ENCODE measurements at places on chromosomes 3 and 15.

GRCh38 chr3:168341192-168341815 lies 245.6 kb upstream of the GOLIM4 start:
- DNase-seq: no peak

GRCh38 chr3:16881896-16882630 lies 2.7 kb upstream of the PLCL2 start:
- DNase-seq: no peak

DNA sequence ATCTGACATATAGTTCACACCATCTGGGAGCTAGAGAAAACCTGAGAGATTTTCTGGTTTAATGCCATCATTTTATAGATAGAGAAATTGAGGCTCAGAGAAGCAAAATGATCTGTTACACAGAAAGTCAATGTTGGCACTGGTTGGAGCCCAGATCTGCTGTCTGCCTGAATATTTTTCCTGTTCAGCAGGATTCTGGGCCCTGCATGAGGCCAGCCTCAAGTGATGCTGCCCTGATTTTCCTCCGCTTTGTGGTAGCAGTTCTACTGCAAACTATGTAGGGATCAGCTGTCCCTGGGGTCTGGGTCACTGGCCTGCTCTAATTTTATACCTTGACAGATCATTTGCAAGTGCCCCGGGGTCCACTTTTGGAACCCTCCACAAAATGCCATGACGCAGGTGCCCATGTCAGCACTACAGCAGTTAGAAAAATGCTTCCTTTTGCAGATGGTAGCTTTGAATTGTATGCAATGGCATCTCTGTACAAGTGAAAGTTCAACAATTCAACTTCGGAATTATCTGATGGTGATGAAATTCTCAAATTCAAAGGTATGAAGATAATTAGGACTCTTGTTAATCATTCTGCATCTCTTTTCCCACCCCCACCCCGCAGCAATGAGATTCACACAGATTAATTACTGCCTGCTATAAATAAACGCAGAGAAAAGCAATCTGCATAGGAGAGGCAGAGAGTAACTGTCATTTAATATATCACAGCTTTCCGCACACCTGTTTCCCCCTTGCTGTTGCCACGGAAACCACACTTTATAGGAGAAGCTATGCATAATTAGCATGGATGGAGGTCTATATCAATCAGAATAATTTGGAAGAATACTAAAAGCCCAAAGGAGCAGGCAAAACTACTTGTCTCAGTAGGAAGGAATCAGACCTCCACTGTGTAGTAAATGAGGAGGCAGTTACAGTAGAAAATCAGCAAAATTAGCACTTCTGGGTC lies 222.6 kb downstream of the PDCD6IP start:
- no peak for DNase-seq

- DNase-seq: no peak
Measured at GRCh38 chr15:38182900-38183299, 69.7 kb upstream of the SPRED1 start.

DNA sequence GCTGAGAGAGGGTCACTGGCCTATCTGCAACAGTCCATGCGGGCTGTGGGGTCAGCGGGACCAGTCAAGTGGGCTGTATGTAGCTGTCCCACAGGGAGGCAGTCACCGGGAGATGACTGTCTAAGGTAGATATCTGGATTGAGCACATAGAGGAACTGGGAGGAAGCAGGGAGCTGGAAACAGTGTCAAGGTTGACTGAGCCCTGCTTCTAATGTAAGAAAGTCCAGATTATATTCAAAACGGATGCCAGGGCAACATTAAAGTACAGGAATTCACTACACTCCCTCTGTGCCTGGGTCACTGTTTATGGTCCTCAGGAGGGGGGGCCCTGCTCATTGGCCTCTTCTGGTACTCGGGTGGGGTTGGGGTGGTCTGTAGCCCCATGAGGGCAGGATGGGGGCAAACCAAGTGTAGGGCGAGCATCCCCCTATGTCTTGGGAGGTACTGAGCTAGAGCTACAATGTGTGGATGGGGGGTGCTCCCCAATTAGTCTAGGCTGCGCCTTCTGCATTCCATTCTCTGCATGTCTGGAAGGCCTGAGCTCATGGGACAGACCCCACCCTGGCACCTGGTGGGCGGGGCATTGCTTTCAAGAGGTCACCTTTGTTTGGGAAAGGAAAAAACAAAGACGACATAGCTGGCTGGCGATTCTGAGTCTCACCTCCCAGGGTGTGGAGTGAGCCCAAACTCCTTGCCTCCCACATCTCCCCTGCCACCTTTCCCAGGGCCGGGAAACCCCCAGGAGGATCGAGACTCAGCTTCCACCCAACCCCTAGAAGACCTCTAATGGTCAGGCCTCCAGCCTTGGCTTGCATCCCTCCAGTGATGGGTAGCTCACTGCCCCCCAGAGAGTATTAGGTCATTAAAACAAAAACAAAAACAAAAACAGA lies 45.1 kb upstream of the C15orf39 start:
- no peak for DNase-seq

- DNase-seq: no peak
Measured at GRCh38 chr15:37773111-37773860, 161.2 kb upstream of the TMCO5A start.

DNA sequence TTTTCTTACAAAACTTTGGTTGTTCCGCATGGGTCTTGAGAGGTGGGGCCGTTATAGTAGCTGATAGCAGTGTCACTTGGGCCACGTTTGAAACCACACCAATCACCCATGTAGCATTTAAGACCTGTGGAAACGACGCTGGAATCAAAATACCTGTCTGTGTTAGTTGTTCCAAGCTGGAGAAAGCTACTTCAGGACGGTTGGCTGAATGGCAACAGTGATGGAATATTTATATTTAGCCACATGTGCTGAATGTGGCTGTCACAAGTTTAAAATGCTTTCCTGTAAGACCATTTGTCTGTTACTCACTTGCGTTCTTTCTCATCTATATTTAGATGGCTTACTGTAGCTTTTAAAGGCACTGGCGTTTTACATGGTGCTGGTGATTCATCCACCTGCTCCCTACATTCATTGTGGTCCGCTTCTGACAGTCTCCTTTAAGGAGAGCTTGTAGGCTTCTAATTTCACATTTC lies 1.4 kb downstream of the DNAJA4 start:
- DNase-seq: no peak

DNA sequence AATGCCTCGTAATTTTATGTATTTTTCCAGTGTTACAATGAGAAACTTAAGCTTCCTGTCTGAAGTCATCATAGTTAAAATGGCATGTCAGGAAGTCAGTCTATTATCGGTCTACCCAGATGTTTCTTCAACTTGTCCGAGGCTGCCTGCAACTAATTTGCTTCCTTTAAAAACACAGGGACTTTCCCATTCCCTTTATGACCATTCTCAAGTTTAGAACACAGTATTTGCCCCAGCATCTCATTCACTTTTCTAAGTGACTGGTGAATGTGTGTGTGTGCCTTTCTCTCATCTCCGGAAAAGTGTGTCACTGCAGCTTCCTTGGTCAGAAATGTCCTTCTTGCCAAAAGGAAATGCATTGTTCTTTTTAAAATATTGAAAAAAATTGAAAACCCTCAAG lies 466.6 kb downstream of the RAP2B start:
- no peak for DNase-seq

DNA sequence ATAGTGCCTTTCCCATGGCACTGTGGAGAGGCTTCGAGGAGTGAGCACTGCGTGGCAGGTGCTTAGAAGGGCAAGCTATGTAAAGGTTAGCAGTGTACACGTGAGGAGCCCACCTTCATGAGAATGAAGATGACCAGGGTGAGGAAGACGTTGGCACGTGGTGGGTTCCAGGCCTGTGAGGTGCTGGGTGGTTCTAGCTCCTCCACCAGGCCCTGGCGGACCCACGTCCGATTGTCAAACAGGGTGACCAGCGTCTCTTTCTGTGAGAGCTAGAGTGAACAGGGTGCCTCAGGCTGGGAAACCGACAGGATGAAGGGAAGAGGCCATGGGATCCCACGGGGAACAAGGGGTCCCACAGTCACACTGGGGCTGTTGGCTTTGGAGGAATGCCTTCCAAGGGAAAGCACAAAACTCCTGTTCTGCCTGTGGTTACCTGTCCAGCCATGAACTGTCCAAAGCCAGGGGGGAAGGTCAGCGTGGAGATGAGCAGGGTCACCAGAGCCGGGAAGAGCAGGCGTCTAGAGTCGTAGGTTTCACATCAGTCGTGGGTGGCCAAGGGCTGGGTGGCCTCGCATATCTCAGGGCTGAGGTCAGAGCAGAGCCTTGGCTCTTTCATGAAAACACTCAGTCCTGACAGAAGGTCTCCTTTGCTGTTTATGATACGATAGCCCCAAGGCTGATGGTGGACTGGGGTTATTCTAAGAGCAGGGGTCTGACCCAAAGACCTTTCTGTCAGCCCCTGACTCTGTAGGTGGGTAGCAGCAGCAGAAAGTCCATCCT lies 6.0 kb downstream of the CLCN2 start:
- DNase-seq: no peak

DNA sequence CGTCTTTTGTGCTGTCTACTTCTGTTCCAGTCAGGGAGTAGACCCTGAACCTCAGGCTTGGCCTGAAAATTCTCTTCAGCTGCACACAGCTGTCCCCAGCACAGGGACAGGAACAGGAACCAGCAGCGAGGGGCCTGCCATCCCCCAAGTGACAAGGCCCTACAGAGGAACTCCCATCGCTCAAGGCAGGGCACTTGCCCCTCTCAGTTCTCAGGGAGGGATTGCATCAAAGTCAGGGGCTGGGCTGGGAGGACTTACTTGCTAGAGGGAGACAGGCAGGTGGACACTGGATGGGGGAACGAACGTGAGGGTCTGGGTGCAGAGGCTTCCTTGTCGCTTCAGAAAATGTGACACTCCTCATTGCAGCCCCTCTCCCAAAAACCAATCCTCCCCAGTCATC lies 163.6 kb downstream of the CHSY1 start:
- DNase-seq: no peak

GRCh38 chr3:9255976-9256375 lies 6.5 kb upstream of the SRGAP3 start:
- DNase-seq: no peak

DNA sequence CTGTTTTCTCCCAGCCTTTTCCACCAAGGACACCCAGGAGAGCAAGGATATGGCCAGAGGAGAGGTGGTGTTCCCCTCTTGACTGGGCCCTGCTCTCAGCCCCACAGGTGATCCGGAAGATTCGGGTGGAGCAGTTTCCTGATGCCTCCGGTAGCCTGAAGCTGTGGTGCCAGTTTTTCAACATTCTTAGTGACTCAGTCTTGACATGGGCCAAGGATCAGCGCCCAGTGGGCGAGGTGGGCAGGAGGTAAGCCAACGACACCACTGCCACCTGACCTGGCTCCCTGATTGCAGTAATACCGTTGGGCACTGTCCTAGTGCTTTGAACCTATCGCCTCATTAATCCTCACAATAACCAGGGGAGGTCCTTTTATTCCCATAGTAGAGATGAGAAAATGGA lies 25.3 kb upstream of the SLC28A1 start:
- DNase-seq: no peak

GRCh38 chr3:156792945-156793344 lies 33.2 kb upstream of the LEKR1 start:
- DNase-seq: no peak

DNA sequence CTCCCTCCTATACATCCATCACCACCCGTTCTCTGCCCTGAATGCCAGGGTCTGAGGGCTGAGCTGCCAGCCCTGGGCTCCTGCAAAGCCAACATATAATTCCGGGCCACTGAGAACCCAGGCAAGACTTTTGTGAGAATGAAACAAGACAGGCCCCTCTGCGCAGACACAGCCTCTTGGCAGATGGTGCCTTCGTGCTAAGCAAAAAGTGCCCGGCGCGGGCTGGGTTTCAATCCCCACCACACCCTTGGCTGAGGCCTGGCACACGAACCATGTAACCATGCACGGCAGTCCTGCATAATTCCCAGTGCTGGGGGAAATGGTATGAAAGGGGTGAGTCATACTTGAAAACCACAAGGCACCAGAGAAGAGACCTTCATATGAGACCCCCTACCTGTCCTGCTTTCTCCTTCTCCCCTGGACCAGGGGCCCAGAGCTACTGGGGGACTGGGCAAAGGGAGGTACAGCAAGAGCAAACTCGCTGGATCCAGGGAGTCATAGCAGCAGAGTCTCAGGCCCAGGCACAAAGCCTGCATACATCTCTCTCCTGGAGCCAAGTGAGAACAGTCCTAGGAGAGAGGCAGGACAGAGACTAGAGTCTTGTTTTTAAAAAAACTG lies 26.1 kb upstream of the LOXL1 start:
- no peak for DNase-seq

DNA sequence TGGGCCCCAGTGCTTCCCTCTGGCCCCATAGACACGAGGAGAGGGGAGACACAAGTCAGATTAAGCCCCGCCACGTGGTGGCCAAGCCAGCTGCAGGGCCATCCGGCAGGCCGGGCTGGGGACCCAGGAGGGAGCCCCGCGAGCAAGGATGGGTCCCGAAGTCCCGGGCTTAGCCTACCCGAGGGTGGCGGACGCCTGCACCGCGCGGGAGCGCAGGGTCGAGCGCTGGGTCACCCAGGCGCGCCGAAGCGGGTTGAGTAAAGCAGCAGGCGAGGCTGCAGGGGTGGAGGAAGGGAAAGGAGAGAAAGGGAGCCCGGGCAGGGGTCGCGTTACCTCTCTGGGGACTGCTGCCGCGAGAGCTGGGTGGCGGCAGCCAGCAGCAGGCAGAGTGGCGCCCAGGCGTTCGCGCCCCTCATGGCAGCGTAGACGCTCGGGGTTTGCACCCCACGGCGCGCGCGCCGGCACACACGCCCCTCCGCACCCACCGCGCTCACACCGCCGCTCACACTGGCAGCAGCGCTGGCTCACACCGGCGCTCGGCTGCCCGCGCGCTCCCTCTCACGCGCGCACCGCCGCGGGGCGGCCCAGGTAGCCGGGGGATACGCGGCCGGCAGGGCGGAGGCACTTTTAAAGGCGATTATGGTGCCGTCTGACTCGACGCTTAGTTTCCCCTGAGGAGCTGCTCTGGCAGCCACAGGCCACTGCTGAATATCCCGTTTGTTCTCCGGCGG lies at the start of gene PCOLCE2:
PCOLCE2 (minus strand) TSS at position 603 of the 731 bp plus-strand sequence; CDS start at position 416, 187 bp downstream.
- DNase-seq: peak; percentile 64

- DNase-seq: peak; percentile 43
Measured at GRCh38 chr15:43249699-43250203, 17.0 kb downstream of the TGM5 start.

DNA sequence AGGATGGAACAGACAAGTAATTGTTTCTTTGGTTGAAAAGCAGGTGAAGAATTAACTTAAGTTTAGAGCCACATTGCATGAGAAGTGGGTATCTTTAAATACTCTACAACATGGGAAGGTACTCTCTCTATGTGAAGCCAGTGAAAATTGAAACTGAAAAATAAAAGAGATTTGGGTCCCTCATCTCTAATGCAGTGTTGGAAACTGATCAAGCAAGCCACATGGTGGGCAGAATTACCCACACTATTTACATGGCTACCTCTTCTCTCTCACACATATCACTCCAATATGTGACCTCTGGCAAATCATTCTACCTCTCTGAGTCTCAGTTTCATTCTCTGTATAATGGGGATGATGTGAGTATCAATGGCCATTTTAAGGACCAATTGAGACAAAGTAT lies 339.0 kb downstream of the IL5RA start:
- no peak for DNase-seq

DNA sequence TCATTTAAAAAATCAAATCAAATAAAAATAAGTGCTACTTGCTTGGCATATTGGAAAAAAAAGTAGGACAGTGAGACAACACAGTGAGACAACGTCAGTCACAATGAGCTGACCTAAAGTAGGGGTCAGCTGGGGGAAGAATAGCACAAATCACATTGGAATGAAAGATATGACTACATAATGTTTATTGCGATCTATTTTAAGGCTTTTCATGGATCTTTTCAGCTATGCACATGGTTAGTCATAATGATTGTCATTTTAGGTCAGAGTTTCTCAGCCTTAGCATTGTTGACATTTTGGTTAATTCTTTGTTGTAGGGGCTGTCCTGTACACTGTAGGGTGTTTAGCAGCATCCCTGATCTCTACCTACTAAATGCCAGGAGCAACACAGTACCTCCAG lies 44.5 kb downstream of the CMSS1 start:
- DNase-seq: no peak
